T-cell (primary cell): ENCODE measurements at places on chromosomes 6 and 20. TPM values are rescaled to one million over a fixed set of nuclear protein-coding genes. Genes with fewer than 3 reads are reported as not detected.
A peak's percentile ranks its signal among the peaks of the same experiment; 100 is the strongest.

DNA sequence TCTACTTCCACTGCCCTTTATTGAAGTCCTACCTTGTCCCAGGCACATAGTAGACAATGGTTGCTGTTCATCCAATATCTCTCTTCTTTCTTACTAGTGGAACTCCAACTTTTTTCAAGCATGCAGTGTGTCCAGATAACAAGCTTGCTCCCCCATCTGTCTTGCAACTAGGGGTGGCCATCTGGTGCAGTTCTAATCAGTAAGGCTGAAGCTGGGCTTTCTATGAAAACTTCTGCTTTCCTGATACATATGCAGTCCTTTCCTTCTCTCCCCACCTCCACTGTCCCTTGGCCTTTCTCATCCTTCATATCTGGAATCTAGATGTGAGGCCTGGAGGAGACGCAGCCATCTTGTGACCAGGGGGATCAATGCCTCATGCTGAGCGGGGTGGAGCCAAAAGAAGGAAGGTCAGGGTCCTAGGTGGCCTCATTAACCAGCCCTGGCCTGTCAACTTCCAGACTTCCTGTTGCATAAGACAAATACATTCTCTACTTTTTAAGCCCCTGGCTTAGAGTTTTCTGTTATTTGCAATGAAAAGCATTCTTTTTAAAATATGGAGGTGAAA is 59.6 kb upstream of the ZFP64 start:
- peaks cover 2% of the 10 kb centered on the region for H3K27me3 ChIP-seq
- no peak overlapping the region for H3K27ac ChIP-seq
- DNase-seq = no peak

GRCh38 chr6:45625191-45625664 is 247.5 kb upstream of the SUPT3H start:
- DNase-seq = no peak
- H3K4me1 ChIP-seq = peaks cover 4% of the 10 kb centered on the region
- H3K4me3 ChIP-seq = no peak overlapping the region
- H3K27me3 ChIP-seq = no peaks in the 10 kb centered on the region

DNA sequence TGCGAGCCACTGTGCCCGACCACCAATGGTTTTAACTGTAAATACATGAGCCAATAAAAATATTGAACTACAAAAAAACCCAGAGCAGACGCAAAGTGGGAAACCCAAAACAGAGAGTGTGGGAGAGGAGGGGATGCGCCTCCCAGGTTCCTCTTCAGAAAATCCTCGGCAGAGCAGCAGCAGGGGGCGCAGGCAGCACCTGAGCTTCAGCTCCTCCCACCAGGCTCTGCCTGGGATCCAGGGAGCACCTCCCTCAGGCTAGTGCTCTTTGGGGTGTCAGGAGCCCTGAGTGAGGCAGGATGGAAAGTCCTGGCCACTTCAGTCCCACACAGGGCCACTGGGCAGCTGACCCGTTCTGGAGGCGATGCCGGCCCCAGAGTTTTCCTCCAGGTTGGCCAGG is 536.9 kb upstream of the CDH4 start:
- no peak overlapping the region for H3K27ac ChIP-seq
- H3K4me1 ChIP-seq = no peaks in the 10 kb centered on the region
- no peaks in the 10 kb centered on the region for H3K36me3 ChIP-seq
- no peak for DNase-seq
- H3K27me3 ChIP-seq = no peaks in the 10 kb centered on the region

DNA sequence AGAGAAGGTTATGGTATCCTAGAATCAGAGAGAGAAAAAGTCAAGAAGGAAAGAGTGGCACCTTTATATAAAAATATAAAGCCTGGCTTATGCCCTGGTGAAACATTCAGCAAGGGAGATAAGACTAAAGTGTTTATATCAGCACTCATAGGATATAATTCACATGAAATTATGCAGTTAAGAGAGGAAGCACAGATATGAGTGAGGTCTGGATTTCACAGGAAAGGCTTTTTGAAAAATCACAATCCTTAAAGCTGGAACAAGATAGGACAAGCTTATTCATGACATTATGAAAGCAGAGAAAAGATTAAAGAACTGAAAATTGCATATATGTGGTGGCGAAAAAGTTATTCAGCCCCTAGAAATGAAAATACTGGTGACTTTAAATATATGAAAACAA is 181.2 kb upstream of the FLRT3 start:
- no peak overlapping the region for H3K27ac ChIP-seq
- no peaks in the 10 kb centered on the region for H3K36me3 ChIP-seq
- DNase-seq = no peak
- no peaks in the 10 kb centered on the region for H3K4me1 ChIP-seq
- no peak overlapping the region for H3K4me3 ChIP-seq
- no peaks in the 10 kb centered on the region for H3K27me3 ChIP-seq

The DLK2 gene
- total RNA-seq = 2.1 TPM

GRCh38 chr6:106740287-106740686 is 110.9 kb downstream of the QRSL1 start:
- no peak for DNase-seq
- no peak overlapping the region for H3K4me3 ChIP-seq
- H3K4me1 ChIP-seq = no peaks in the 10 kb centered on the region
- no peak overlapping the region for H3K27ac ChIP-seq
- peaks cover 6% of the 10 kb centered on the region for H3K27me3 ChIP-seq

- H3K4me3 ChIP-seq = no peak overlapping the region
- no peaks in the 10 kb centered on the region for H3K4me1 ChIP-seq
- DNase-seq = no peak
- no peaks in the 10 kb centered on the region for H3K36me3 ChIP-seq
- H3K27me3 ChIP-seq = no peaks in the 10 kb centered on the region
Measured at GRCh38 chr6:103011605-103012004, 1618.1 kb downstream of the GRIK2 start.

DNA sequence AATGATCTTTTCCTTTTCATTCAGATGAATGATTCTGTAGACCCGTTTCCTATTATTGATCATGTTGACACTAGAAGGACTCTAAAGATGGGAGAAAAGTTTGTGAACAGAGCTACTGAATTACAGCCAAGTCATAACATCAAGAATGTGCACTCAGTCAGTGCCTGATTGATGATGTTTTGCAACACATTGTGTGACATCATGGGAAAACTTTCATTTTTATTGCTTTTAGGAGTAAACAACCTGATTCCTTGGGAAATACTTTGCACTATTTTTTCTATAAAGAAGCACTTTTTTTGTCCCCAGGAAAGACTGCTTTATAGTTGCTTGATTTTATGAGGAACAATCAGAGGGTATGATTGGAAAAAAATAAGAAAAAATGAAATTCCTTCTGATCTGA is 383.8 kb upstream of the JAG1 start:
- H3K27me3 ChIP-seq = no peaks in the 10 kb centered on the region
- no peaks in the 10 kb centered on the region for H3K4me1 ChIP-seq
- no peaks in the 10 kb centered on the region for H3K36me3 ChIP-seq
- no peak for DNase-seq
- no peak overlapping the region for H3K27ac ChIP-seq
- no peak overlapping the region for H3K4me3 ChIP-seq

The CNR1 gene
- not detected for total RNA-seq

DNA sequence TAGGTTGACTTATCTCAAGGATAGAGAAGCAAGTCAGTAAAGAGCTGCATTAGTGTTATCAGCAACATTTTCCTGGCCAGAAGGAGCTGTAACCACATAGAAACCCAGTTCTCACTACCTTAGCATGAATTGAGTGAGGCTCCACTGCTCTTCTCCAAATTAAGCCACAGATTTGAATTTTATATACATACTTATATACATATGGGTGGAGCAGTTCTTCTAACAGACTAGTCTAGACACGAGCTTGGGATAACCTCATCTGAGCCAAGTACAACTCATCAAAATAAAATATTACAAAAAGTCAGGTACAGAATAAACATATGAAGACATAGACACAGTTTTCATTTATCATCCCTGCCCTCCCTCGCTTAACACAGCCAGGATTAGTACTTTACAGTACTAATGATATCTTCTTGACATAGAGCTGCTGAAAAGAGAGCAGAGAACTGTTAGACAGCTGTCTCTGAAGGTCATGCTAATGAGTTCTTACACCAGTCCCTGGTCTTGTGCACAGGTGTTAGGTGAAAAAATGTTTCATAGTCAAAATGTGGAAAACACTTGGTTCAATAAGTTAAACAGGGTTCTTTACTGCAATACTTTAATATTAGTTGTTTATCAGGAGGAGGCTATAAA is 147.4 kb upstream of the HTR1E start:
- H3K27me3 ChIP-seq = no peaks in the 10 kb centered on the region
- no peak for DNase-seq
- H3K4me3 ChIP-seq = no peak overlapping the region

The ZSCAN23 gene
- total RNA-seq = 1.3 TPM

DNA sequence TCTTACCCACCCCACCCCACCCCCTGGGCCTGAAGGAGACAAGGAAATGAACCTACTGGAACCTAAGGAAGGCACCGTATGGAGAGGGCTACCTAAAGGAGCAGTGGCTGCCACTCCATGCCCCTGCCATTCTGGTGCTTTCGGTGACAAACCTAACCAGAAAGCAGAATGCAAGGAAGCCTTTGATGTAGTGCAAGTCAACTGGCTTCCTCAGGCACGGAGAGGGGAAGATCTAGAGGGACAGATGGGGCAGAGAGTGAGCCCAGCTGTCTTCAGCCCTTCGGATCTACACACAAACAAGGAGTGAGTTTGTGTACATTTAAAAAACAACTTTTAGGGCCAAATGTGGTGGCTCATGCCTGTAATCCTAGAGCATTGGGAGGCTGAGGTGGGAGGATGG is 39.5 kb downstream of the PPP1R16B start:
- no peaks in the 10 kb centered on the region for H3K36me3 ChIP-seq

The DNMT3B gene
- total RNA-seq = 1.3 TPM

The SLC25A27 gene
- total RNA-seq = 0.85 TPM

GRCh38 chr20:50659975-50660670 is 31.2 kb downstream of the RIPOR3 start:
- H3K4me1 ChIP-seq = no peaks in the 10 kb centered on the region
- no peaks in the 10 kb centered on the region for H3K27me3 ChIP-seq
- DNase-seq = no peak
- no peak overlapping the region for H3K27ac ChIP-seq

The SLC22A2 gene
- total RNA-seq = not detected

The NCR2 gene
- not detected for total RNA-seq

- H3K4me3 ChIP-seq = no peak overlapping the region
Measured at GRCh38 chr20:46423342-46423741, 16.9 kb upstream of the ELMO2 start.

GRCh38 chr6:129812145-129812777 is 48.9 kb downstream of the TMEM244 start:
- no peaks in the 10 kb centered on the region for H3K4me1 ChIP-seq
- H3K27ac ChIP-seq = no peak overlapping the region
- DNase-seq = no peak
- no peak overlapping the region for H3K4me3 ChIP-seq
- no peaks in the 10 kb centered on the region for H3K36me3 ChIP-seq

The JPH2 gene
- not detected for total RNA-seq

The PRND gene
- not detected for total RNA-seq

The SCGN gene
- total RNA-seq = not detected

DNA sequence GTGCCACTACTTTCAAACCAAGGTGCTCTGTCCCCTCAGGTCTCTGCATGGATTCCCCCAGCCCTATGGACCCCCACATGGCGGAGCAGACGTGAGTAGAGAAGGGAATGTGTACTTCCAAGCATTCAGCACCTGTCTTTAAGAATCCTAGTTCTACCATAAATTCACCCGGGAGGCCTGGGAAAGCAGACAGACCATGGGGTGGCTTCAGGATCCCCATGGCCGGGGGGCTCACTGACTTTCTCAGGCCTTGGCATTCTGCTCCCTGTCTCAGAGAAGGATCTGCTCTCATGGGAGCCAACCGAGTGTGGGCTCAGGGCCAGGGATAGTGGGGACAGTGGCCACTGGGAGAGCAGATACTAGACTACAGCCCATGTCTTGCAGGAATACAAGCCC is 2.3 kb downstream of the CDC25B start:
- H3K27ac ChIP-seq = peak overlapping the region; percentile 78
- H3K36me3 ChIP-seq = peaks cover 48% of the 10 kb centered on the region
- H3K4me1 ChIP-seq = peaks cover 31% of the 10 kb centered on the region
- H3K27me3 ChIP-seq = no peaks in the 10 kb centered on the region
- DNase-seq = no peak

The E2F1 gene
- 2.4 TPM for total RNA-seq

GRCh38 chr6:49979584-49979983 is 10.2 kb upstream of the DEFB113 start:
- DNase-seq = no peak
- no peak overlapping the region for H3K4me3 ChIP-seq
- H3K27ac ChIP-seq = no peak overlapping the region
- no peaks in the 10 kb centered on the region for H3K27me3 ChIP-seq

The TAAR9 gene
- not detected for total RNA-seq

- H3K36me3 ChIP-seq = peaks cover 8% of the 10 kb centered on the region
- H3K4me3 ChIP-seq = no peak overlapping the region
- no peak for DNase-seq
- H3K4me1 ChIP-seq = no peaks in the 10 kb centered on the region
- no peaks in the 10 kb centered on the region for H3K27me3 ChIP-seq
Measured at GRCh38 chr6:70474751-70475150, 61.4 kb downstream of the FAM135A start.

The RIMS1 gene
- not detected for total RNA-seq

The C6orf15 gene
- not detected for total RNA-seq

The GINM1 gene
- total RNA-seq = 24.5 TPM

GRCh38 chr20:5511930-5512329 is 195.2 kb upstream of the PROKR2 start:
- no peaks in the 10 kb centered on the region for H3K36me3 ChIP-seq
- H3K4me1 ChIP-seq = no peaks in the 10 kb centered on the region
- H3K27me3 ChIP-seq = no peaks in the 10 kb centered on the region
- no peak overlapping the region for H3K4me3 ChIP-seq

The ZC3H12D gene
- 116 TPM for total RNA-seq

- no peak for DNase-seq
- peaks cover 50% of the 10 kb centered on the region for H3K4me1 ChIP-seq
- H3K27me3 ChIP-seq = no peaks in the 10 kb centered on the region
Measured at GRCh38 chr20:62938105-62938888, at the start of gene GID8. GID8 (plus strand) TSS chr20:62938147; CDS start chr20:62941503, 3,356 bp downstream.

The KIF3B gene
- 11.3 TPM for total RNA-seq

The PDE10A gene
- total RNA-seq = not detected

DNA sequence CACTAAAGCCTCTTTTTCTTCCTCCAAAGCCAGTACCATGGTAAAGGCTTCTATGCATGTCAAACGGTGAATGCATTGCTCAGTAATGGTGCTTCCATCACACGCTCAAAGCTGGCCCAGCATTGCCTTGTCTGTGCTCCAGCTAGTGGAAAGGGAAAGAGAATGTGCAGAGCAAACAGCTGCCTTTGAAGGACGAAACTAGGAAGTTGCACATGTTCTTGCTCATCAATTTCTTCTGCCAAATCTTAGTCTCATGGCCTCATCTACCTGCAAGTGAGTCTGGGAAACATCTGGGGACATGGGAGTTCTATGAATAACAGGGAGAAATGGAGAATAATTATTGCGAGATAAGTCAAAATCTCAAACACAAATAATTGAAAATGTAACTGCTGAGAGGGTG is 216.5 kb upstream of the SSTR4 start:
- H3K27ac ChIP-seq = no peak overlapping the region
- no peaks in the 10 kb centered on the region for H3K36me3 ChIP-seq
- peaks cover 3% of the 10 kb centered on the region for H3K27me3 ChIP-seq
- no peak for DNase-seq

GRCh38 chr6:121032268-121033006 is 301.8 kb downstream of the TBC1D32 start:
- no peak overlapping the region for H3K4me3 ChIP-seq
- H3K4me1 ChIP-seq = no peaks in the 10 kb centered on the region
- no peaks in the 10 kb centered on the region for H3K36me3 ChIP-seq
- H3K27ac ChIP-seq = no peak overlapping the region
